ENCODE measurements at places on chromosomes 12 and 14.
A peak's percentile ranks its signal among the peaks of the same experiment; 100 is the strongest.

DNA sequence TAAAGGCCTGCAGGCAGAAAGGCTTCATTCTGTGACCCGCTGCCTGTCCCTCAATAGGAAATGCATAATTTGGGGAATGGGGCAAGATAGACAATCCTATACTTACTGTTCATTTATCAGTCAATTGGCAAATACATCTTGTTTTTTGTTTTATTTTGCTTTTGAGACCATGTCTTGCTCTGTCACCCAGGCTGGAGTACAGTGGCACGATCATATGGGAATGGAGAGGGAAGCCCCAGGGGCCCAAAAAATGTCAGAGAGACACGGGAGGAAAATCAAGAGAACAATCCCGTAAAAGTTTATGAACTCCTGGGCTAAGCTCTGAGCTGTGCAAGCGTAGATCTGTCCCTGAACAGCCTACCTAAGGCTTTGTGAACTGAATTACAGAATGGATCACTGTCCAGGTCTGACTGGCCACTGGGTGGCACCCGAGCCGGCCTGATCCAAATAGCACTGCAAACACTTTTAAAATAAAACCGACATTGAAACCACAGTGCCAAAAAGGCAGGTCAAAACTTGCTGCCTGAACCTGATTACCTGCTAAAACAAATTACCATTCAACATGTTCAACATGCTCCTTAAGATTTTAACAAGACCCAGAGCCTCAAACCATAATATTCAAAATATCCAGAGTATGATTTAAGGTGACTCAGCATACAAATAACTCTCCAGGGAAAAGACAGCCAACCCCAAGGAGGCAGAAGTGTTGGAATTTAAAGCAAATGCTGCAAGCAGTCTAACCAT, 11.8 kb downstream of the COPS7A start:
- DNase-seq: peak; percentile 26

GRCh38 chr12:13935169-13935568, 46.2 kb downstream of the GRIN2B start:
- DNase-seq: no peak

GRCh38 chr12:118727196-118727978, 254.0 kb upstream of the SRRM4 start:
- no peak for DNase-seq

- peak; percentile 13 for DNase-seq
Observed at GRCh38 chr12:14664434-14665023, 31.9 kb downstream of the GUCY2C start.

- DNase-seq: no peak
Observed at GRCh38 chr12:45986641-45987339, 3.6 kb downstream of the SCAF11 start.

DNA sequence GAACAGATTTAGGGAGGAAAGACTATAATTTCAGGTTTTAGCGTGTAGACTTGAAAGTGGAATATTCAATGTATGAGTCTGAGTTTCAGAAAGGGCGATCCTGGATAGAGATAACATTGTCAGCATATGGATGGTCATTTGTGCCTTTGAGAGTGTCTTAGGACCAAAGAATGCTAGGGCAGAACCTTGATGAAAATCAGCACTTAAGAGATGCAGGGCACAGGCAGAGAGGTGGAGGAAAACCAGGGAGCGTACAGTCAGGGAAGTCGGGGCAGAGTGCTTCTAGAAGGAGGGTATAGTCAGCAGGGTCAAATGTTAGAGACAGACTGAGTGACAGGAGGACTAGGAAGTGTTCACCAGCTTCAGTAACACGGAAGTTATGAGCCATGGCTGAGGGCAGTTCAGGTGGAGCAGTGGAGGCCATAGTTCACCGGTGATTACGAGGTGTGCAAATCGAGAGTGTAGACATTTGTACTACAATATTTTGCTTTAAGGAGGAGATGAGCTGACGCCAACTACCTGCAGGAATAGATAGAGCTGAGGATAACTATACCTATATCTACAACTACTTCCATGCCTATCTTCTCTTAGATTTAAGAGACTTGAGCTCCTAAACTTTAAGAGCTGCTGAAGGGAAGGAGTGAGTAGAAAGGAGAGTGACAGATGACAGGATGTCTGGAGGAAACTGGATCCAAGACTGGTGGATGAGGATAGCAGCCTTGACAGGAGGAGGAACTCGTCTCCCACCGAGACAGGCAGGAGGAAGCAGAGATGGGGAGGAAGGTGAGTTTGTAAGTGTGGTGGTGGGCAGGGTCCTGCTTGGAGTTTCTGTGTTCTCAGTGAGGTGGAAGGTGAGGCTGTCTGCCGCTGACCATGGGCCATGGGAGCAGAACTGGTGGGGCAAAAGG, 6.5 kb downstream of the CBLN3 start:
- DNase-seq: no peak

DNA sequence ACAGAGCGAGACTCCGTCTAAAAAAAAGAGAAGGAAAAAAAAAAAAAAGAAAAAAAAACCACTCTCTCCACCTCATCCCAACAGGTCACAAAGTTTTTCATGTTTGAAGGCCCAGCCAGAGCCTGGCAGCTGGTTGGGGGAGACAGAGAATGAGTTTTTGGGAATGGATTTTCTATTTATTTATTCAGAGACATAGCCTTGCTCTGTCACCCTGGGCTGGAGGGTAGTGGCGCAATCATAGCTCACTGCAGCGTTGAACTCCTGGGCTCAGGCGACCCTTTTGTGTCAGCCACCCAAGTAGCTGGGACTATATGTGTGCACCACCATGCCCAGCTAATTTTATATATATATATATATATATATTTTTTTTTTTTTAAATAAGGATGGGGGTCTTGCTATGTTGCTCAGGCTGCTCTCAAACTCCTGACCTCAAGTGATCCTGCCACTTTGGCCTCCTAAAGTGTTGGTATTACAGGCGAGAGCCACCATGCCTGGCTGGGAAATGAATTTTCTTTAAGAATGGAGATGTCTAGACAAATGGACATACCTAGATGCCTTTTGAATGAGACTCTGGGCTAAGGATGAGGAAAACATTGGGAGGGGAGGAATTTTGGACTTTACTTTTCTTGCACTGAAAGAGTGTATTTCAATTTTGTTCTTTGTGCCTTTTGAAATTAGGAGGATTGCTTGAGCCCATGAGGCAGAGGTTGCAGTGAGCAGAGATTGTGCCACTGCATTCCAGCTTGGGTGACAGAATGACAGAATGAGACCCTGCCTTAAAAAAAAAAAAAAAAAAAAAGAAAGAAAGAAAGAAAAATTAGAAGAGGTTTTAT, 16.9 kb upstream of the PPP1R1A start:
- no peak for DNase-seq

DNA sequence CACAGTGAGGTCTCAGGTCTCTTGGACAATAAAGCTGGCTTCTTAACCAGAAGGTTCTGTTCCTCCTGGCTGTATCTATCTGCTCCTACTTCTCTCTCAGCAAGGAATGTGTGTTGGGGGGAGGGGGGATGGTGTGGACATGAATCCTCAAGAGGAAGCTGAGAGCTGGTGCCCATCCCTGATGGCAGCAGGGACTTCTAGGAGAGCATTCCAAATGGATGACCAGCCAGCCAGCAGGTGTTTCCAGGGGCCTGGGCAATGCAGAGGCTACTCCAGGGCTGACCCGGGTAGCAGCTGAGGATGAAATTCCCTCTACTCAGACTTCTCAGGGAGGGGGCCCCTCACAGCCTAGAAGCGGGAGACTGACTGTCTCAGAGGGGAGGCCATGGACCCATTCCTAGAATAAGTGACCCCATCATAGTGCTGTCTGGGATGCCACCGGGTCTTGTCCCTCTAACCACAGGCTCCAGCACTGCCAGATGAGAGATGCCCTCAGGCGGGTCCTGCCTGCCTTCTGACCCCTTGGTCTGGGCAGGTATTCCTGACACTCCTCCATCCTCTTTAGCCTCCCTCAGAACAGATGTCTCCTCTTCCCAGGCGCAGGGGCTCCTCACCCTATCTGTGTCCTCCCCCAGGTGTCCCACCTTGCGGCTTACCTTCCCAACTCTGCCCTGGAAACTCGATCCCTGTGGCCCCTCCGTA, 1.2 kb downstream of the RAB15 start:
- DNase-seq: no peak

GRCh38 chr14:96079066-96079465, 39.9 kb downstream of the C14orf132 start:
- no peak for DNase-seq

- DNase-seq: no peak
Observed at GRCh38 chr12:108175310-108175709, 46.2 kb downstream of the WSCD2 start.

GRCh38 chr14:91681118-91681517, 50.8 kb downstream of the CATSPERB start:
- DNase-seq: no peak

DNA sequence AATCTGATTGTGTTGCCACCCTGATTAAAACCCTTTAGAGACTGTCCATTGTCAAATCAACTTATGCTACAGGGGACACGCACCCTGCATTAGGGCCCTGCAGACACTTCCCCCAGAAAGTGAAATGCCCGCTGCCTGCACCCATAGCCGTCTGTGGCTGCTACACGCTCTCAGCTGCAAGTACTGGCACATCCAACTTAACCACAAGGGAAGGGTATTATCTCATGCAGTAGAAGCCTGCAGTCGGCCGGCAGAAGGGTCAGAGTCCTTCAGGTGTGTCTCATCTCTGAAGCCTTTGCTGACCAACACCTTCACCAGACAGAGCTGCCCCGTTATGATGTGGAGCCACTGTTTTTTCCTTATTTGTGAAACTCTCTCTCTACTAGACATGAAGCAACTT, 20.8 kb downstream of the CFAP251 start:
- no peak for DNase-seq

DNA sequence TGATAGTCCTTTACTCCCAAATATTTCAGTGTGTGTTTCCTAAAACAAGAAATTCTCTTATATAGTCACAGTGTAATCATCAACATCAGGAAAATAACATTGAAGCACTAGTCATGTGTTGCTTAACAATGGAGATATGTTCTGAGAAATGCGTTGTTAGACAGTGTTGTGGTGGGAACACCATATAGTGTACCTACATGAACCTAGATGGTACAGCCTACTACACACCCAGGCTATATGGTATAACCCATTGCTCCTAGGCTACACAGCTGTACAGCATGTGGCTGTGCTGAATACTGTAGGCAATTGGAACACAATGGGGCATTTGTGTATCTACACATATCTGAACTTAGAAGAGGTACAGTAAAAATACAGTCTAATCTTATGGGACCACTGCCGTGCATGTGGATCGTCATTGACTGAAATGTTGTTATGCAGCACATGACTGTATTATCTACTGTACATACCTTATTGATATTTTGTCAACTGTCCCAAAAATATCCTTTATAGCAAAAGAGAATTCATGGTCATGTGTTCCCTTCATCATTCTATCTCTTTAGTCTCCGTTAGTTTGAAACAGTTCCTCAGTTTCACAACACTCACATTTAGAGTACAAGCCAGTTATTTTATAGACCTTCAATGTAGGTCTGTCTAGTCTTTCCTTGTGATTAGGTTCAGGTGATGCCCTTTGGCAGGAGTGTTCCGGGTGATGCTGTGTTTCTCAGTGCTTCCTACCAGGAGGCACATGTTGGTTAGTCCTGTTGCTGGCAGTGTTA, 109.7 kb downstream of the SLC25A47 start:
- DNase-seq: no peak

DNA sequence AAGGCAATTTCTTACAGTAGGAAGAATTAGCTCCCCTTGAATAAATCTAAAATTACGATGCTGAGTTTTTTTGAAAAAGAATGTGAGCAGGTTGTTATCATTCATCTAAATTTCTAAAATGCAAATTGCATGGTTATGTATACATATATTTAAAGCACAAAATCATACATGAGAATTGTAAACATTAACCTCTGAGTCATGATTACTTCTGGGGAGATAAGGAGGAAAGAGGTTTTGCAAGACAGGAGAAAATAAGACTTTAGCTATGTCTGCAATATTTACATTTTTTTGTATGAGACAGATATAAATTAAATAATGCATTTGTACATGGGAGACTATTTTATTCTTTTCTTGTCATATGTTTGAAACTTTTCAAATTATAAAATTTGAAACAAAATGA, 72.2 kb downstream of the TSPAN8 start:
- no peak for DNase-seq

DNA sequence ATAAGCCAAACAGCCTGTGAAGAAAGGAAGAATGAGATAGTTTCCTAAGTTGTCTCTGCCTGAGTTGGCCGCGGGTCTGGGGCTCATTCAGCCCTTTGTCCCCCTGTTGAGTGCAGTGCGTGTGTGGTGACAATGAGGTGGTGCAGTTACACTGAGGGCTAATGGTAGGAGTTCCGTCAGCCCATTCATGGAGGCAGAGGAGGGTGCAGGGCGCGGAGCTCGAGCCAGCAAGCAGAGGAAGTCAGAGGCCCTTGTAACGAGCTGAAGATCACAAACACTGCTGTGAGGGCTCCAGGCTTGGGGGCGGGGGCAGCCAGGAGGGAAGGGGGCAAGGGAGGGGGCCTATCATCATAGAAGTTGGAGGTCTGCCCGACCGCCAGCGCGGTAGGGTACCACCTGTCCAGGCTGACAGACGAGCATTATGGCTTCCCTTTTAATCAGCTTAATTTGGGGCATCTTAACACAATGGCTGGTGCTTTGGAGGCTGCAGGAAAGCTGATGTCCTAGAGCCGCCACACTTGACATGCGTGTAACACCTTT, 20.5 kb downstream of the CCND2 start:
- DNase-seq: no peak

DNA sequence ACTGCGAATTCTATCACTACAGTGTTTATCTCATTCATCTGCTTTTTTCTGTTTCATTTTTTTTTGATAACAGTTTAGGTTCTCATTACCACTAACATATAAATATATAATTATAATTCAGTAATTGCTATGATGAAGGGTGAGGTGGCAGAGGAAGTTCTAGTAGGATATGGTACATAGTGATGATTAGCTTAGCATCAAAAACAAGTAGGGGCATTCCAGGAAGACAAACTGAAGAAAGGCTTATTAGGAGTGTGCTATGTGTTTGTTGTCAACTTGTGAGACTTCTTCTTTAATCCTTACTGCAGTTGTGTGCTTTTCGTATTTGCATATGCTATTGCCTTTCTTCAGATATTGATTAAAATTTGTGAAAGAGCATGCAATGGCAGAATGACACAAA, 20.6 kb downstream of the FUT8 start:
- DNase-seq: no peak

DNA sequence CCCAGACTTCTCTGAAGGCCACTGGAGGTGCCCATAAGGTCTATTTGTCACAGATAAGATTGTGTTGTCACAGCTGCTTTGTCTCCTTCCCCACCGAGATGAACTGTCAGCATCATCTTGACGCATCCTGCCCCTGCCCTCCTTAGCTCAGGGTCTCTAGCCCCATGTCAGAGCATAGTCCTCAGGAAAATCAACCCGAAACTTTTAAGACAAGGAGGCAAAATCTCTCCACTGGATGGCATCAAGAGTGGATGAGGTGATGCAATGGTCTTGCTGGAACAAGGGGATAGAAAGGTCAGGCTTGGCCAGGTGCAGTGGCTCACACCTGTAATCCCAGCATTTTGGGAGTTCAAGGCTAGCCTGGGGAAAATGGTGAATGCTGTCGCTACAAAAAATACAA, 8.2 kb downstream of the KRT79 start:
- DNase-seq: no peak

Measured in NCI-H748 treated with DMSO at 0.1 percent for 48 hours (cell line).